ENCODE measurements at places on chromosomes 1 and 21.
A peak's percentile ranks its signal among the peaks of the same experiment; 100 is the strongest.

DNA sequence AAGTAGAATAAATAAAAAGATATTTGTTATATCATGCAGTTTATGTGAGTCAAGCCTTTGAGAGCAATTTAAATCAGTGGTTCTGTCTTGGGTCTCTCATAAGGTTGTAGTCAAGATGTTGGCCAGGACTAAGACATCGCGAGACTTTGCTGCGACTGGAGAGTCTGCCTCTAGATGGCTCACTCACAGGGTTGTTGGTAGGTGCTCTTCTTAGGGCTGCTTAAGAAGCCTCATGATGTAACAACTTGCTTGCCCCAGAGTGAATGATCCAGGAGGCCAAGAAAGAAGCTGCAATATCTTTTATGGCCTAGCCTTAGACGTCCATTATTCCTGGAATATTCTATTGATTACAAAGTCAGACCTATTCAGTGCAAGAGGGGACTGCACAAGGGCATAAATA lies 73.1 kb upstream of the CACHD1 start:
- no peak for DNase-seq

GRCh38 chr1:235442788-235443429 lies 61.3 kb downstream of the B3GALNT2 start:
- no peak for DNase-seq

DNA sequence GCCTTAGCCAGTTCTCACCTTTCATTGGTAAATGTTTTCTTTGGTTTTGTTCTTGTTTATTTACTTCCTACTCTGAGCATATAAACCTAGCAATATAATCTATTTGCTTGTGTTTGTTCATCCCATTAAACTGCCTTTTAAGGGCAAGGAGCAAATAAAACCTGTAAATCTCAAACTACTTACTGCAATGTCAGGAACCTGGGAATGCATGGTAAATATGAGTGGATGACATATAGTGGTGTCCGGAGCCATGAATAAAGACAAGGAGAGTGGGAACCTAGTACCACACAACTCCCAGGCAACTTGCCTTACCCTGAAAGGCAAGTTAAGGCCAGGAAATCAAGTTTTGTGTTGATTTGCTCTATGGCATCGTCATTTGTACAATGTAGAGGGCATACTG lies 1133.7 kb upstream of the NCAM2 start:
- DNase-seq, result no peak

DNA sequence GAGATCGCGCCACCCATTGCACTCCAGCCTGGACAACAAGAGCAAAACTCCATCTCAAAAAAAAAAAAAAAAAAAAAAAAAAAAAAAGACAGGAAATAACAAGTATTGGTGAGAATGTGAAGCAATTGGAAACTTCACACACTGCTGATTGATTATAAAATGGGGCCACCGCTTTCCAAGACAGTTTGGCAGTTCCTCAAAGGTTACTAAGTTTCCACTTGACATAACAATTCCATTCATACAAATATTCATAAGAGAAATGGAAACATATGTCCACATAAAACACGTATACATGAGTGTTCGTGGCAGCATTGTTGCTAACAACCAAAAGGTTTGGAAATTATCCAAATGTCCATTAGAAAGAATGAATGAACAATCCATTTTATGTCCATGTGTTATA lies 26.3 kb downstream of the USP24 start:
- DNase-seq, result no peak

DNA sequence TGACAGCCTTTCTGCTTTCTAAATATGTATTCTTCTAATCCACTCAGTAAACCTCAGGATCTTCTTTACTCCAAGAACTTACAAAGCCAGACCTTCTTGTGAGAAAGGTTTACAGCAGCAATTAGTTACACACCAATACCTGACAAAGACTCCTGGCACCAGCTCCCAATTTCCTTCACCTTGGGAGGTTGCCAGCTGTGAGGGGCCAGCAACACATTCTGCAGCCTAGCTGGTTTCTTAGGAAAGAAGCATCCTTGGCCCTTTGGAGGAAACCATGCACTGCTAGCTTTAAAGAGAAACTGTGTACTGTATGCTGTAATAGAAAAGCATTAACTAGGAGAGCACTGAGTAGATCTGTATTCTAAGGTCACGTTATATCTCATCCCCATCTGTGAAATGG lies 10.8 kb downstream of the FYB2 start:
- DNase-seq, result peak; percentile 19

- DNase-seq, result no peak
These were observed 10.5 kb upstream of the RYR2 start for GRCh38 chr1:237031480-237031879.

DNA sequence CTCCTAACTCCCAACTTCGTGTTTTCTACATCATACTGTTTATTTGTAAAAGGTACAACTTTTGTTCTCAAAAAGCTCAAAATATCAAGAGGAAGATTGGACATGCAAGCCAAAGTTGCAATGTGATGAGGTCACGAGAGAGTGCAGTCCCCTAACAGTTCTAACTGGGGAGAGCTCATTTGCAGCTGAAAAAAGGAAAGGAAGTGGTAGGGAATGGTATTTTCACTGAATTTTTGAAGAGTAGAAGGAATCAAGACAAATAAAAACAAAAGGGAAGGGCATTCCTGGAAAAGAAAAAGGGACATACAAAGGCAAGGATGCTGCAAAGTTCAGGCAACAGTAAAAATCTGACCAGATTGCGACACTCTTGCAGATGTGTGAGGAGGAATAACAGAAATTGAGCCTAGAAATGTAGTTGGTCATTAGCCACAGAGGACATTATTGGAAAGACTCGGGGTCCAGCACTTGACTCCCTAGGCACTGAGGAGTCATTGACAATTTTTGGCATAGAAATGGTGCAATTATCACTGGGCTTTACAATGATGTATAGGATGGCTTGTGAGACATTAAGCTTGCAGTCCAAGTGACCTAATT lies 67.9 kb downstream of the TBX15 start:
- no peak for DNase-seq

GRCh38 chr21:36852864-36853263 lies 113.6 kb downstream of the HLCS start:
- no peak for DNase-seq

- no peak for DNase-seq
These were observed 23.2 kb downstream of the CRYAA start for GRCh38 chr21:43191971-43192370.

GRCh38 chr21:10641107-10641506 lies 119.7 kb downstream of the TPTE start:
- DNase-seq, result no peak

DNA sequence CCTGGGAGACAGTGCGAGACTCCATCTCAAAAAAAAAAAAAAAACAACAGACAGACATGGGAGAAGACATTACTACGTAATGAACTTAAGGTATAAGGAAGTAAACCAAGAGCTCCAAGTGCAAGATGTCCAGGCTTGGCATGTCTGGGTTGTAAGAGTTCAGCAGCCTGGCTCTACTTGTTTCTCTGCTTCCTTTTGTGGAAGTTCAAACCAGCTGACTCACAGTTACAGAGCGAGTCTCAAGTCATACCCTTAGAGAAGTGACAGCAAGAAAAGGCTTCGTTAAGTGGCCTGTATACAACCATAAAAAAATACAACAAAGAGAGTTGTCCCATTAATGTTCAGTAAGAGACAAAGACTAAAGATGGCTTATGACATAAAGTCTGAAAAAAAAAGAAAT lies 1.3 kb downstream of the RIT1 start:
- DNase-seq, result no peak

DNA sequence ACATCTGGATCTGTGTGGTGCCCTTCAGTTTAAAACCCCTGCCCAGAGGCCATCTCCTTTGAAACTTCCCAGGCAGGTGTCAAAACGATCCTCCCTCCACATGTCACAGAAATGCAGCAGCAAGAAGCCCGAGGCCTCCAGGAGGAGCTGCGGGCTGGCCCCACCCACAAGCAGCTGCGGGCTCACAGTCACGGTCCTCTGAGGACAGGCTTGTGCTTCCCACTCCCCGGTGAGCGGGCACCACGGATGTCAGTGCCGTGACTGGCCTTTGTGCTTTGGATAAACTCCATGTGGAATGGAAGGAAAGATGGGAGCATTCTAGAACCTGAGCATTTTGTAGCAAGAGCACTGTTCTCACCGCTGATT lies 65.8 kb downstream of the SIK1 start:
- no peak for DNase-seq

DNA sequence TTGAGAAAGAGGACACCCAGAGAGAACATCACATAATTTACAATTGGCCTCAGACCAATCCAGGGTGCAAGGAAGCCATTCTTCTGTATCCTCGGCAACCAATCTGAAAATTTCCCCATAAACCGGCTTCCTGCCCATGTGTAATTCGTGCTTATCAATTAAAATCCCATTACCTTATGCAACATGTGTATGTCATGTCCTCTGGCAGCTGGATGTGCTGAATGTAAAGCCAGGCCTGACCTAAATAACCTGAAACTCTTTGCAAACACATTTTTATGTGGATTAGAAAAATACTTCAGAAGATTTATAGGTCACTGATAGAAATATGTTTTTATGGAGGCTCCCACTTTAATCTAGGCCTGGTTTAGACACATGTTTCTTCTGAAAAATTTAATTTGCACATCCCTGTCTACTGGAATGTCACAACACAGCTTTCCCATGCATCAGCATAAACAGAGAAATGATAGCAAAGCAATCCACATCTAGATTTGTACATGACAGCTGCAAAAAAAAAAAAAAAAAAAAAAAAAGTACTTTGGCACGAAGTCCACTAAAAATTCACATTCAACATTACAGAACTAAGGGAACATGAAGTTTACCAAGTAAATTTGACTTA lies 69.4 kb upstream of the SAMSN1 start:
- no peak for DNase-seq

Measured in NCI-H2029 treated with DMSO at 0.1 percent for 48 hours (cell line).